ENCODE measurements at places on chromosomes 16 and 17.

DNA sequence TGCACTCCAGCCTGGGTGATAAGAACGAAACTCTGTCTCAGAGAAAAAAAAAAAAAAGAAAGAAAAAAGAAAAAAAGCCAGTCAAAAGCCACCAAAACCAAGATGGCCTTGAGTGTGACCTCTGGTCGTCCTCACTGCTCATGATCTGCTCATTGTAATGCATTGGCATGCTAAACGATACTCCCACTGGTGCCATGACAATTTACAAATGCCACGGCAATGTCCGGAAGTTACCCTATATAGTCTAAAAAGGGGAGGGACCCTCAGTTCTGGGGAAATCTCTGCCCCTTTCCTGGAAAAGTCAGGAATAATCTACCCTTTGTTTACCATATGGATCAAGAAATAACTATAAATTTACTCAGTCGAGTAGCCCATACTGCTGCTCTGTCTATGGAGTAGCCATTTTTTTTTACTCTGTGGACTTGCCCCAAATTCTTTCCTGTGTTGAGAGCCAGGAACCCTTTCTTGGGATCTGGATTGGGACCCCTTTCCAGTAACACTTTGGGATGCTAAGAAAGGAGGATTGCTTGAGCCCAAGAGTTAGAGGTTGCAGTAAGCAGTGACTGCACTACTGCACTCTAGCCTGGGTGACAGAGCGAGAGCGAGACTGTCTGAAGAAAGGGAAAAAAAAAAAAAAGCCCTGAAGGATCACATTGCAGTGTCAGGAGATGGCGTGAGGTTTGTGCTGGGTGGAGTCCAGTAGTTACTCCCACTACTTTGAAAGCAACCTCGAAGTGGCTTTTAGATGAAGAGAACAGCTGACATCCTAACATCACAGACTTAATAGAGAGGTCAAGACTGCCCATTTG is 3.7 kb upstream of the TMEM231 start:
- no peak for DNase-seq

DNA sequence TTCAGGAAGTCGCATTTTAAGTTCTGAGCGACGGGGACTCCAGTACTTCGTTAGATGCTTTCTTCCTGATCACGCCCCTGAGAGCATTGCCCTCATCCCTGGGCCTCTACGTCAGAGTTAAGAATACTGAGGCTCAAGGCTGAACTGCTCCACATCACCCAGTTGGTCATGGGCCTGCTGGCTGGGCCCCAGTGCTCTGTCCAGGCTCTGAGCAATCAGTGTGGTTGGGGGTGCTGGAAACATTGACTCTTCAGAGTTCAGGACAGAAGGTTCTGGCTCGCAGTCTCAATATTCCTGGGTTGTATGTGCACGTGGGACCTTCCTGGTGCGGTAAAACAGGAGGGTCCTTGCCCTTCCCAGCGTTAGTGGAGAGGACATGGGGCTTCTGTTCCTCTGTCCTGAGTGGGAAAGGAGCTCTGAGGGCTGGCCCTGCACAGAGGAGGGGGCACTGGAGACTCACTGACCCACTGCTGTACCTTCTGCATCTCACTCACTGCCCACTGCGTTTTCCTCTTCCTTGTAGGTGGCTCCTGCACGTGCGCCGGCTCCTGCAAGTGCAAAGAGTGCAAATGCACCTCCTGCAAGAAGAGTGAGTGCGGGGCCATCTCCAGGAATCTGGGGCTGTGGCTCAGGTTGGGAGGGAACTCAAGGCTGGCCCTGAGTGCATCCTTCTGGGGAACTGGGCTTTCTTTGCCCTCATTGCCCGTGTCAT is 518 bp downstream of the MT1E start:
- DNase-seq: peak; percentile 36

GRCh38 chr17:83053739-83054451 is 25.5 kb upstream of the METRNL start:
- no peak for DNase-seq

DNA sequence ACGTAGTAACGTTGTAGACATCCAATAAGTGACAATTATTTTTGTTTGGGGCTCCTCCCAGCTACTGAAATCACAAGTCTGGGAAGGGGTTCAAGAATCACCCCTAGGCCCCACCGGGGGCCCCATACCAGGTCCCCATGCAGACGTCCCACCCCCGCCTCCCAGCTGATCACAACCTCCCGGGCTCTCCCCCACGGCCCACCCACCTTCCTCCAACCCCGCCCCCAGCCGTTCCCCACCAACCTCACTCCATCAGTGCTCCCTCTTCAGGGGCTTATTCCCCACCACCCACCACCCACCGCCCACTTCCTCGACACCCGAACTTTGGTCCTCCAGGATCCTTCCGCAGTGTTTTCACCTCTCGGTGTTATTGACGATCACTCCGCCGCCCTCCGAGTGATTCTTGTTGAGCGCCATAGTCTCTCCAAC is 240 bp downstream of the WBP2 start:
- no peak for DNase-seq

DNA sequence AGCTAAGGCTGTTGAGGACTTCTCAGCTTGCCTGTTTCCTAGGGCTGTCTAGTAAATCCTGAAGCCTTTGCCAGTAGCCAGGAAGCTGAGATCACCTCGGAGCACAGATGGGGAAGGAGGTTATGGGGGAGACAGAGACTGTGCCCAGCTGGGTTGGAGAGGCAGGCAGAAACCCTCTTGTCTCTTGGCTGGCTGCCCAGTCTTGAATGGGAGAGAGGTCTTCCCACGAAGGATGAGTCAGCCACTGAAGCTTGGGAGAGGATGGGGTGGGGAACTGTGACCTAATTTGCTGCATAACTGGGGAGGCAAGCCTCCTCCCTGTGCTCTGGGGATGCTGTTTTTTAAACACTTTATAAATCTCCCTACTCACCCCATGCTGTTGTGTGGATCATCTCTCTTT is 69.8 kb downstream of the SHISA9 start:
- peak; percentile 87 for DNase-seq

GRCh38 chr16:72645538-72645937 is 402.4 kb downstream of the ZFHX3 start:
- no peak for DNase-seq

DNA sequence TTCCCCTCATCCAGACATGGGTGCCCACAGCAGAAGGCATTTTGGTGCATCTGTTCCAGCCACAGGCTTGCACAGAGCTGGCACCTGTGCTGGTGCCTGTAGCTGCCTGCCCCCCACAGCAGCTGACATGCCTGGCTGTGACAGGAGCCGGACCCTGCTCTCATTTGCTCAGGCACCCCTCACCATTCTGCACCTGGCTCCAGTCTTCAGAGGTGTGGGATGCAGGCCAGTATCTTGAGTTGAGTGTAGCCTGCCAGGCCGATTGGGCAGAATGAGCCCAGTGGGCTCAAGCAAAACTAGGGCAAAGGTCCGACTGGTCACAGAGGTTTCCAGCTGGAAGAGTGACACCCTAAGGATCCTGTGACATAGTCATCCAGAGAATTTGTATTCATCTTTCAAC is 887.7 kb downstream of the CDH11 start:
- no peak for DNase-seq

DNA sequence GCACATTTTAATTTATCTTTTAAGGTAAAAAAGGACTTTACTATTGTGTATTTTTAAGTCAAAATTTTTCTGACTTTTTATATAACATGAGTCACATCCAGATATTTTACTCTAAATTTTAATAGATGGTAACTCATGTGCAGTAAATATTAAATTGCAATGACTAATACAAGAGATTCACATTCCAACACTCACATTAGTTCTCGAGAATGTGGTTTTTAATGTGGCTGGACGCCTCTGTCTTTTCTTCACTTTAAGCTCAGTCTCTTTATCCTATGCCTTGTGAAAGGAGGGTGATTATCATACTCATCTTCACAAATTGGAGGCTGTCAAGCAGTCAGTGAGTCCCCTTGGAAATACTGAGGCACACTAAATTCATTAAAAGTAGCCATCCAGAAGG is 315.6 kb downstream of the HS3ST3B1 start:
- no peak for DNase-seq

DNA sequence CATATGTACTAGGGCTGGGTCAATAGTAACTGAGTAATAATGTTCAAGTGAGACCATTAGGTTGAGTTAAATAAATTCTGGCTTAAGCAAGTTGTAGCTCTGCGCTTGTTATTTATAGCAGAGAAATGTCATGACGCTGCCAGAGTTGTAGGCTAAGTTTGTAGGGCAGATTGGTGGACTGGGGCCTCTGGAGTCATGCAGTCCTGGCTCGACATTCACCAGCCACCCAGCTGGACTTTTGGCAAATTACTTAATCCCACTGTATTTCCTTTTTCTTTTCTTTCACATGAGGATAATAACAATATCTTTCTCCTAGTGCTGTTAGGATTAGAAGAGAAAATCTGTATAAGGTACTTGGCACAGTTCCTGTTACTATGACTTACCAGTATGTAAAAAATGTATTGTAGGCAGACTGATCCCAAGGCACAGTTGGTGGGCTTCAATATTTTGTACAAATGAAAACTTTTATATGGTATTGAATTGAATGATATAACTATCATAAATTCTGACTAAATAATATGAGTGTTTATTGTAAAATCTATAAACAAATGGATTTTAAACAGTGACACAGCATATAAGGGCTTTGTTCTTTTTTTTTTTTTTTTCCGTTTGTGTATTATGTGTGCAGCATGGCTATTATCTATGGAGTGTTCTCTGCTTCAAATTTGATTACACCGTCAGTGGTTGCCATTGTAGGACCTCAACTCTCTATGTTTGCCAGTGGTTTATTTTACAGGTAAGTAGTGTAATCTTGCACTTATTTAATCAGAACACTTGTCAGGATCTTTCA is 2.6 kb downstream of the MFSD11 start:
- no peak for DNase-seq

DNA sequence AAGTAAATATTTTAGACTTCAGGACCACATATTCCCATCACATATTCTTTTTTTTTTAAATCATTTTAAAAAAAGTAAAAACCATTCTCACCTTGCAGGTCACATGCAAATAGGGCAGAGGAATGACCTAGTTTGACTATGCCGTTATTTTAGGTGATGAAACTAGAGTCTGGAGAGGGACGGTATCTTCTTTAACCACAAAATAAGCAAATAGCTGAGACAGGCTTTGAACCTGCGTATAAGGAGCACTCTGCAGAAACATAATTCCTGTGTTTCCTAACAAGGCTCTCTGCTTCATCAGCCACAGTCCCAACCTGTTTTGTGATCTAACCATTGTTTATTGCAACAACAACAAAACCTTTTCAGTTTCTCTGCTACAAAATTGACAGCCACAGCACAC is 121.5 kb downstream of the PCTP start:
- no peak for DNase-seq

DNA sequence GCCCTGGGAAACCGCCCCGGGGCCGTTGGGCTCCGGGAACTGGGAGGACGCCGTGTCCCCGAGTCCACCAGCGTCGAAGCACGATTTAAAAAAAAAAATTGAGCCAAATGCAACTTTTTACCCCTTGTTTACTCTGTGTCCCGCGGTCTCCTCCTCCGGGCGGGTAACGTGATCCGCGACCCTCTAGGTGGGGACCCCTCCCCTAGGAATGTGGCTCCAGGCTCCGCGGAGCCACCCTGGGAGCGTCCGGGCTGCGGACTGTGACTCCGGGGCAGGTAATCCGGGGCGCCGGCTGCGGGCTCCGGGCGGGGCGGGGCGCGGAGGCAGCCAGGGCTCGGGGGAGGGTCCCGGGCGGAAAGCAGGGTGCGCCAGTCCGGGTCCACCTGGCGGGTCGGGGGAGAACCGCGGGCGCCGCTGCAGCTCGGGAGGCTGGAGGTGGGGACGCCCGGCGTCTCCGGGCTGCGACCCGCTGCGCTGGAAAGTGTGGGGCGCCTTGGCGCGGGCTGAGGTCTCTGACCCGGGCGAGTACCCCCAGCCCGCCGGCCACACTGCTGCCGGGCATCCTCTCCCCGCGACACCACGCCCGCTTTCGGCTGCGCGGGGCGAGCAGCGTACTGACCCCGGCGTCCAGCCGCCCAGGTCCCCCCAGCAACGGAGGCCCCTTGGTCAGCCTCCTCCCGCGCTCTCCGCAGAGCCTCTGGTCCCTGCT is 852 bp upstream of the HELZ start:
- no peak for DNase-seq

DNA sequence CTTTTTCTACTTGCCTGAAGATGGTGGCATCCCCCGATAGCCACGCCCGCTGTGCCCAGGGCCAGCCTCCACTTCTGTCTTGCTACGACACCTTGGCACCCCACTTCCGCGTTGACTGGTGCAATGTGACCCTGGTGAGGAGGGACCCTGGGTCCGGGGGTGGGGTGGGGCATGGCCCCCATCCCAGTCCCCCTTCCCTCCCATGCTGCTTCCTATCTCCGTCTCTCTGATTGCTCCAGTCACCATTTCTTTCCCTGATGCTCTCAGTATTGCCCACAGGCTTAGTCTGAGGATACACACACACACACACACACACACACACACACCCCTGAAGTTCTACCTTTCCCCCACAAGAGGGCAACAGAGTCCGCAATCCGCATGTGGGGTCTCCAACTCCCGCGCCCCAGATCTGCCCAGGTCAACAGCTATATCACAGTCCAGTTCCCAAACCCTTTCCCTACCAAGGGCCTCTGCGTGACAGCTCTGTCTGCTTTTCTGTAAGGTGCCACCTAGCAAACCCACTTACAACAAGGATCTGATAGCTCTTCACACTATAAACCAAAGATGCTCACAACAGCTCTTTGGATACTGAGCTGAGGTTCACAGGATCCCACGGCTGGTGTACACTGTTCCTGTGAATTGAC is 3.4 kb downstream of the SGCA start:
- DNase-seq: peak; percentile 45

DNA sequence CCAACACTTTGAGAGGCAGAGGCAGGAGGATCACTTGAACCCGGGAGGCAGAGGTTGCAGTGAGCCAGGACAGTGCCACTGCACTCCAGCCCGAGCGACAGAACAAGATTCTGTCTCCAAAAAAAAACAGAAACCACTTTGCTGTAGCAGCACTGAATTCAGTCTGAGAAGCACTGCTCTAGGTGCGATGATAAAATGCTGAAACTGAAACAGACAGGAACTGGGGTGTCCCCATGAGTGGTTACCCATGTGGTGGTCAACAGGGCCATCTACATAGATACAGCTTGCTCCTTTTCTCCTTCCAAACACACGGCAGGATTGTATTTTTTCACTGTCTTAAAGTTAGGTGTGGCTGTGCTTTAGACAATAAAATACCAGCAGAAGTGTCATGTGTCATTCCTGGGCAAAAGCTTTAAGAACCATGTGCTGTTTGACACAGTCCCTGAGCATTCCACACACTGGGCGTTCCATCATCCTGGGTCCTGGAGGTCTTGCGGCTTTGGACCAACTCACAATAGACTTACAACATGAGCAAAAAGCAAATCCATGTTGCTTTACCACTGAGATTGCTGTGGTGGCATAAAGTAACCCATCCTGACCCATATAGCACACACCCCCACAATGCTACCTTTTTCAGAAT is 11.5 kb downstream of the GAS7 start:
- no peak for DNase-seq

GRCh38 chr16:75288596-75289120 is 37.2 kb upstream of the BCAR1 start:
- DNase-seq: no peak

- DNase-seq: no peak
These were observed 46.6 kb upstream of the KCNJ16 start for GRCh38 chr17:70028397-70028796.

All from NCI-H226 (cell line).